Stimulated activated naive CD4-positive, alpha-beta T cell (primary cell): ENCODE measurements at places on chromosomes 12 and 14.
A peak's percentile ranks its signal among the peaks of the same experiment; 100 is the strongest.

DNA sequence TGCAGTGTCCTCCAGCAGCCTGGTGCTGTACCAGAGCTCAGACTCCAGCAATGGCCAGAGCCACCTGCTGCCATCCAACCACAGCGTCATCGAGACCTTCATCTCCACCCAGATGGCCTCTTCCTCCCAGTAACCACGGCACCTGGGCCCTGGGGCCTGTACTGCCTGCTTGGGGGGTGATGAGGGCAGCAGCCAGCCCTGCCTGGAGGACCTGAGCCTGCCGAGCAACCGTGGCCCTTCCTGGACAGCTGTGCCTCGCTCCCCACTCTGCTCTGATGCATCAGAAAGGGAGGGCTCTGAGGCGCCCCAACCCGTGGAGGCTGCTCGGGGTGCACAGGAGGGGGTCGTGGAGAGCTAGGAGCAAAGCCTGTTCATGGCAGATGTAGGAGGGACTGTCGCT, 15.2 kb downstream of the C12orf43 start:
- DNase-seq: no peak

DNA sequence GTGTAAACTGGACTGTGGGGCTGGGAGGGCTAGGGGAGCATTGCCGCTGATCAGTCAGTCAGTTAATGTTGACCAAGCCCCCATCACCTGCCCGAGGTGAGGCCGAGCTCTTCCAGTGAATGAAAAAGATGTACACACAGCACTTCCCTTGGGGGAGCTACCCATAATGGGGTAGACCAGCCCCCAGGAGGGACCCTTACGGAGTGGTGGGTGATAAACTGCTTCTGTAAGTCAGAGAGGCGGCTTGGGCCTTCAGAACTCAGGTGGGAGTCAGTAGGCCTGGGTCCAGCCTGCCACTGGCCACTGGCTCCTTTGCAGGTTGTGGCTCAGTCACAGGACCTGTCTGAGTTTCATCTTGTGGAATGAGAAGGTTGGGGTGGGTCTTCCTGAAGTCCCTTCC, 43.5 kb downstream of the TSPAN9 start:
- DNase-seq: no peak

GRCh38 chr14:34043627-34044372, 92.9 kb upstream of the EGLN3 start:
- no peak for DNase-seq

DNA sequence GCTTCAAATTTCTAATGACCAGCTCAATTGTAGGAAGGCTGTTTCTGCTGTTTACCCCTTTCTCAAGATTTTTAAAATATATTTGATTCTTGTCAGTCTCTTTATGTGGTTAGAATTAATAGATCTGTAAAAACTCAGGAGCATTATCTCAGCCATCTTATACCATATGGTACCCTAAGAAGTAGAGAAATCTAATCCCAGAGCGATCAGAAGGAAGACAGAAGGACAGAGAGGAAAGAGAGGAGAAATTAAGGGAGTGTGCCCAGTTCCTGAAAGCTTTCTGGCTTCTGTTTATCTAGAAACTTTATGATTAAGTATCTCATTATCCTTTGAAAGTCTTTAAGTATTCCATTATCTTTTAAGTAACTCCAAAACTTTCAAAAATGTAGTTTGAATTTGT, 152.1 kb upstream of the NAV3 start:
- DNase-seq: no peak

GRCh38 chr12:46177837-46178608, 90.8 kb downstream of the SLC38A1 start:
- DNase-seq: no peak

DNA sequence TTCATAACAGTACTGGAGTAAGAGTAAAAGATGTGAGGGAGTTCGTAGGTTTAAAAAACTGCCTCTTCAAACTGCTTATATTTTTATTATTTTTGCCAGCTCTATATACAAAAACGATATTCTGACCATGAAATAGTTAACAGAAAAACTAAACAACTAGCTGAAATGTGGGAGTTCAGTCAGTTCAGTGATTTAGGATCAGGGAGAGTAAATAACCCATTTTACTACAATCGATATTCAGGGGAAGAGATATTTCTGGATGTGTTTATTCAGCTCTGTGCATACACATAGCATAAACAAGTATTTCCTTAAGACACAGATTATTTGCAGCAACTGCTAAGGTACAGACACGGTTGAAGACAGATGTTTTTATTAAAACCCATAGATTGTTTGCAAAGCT, 470.9 kb downstream of the TMTC2 start:
- DNase-seq: no peak

GRCh38 chr14:101075025-101075800, 171.7 kb upstream of the RTL1 start:
- no peak for DNase-seq

- DNase-seq: no peak
These were observed 109.7 kb downstream of the ANO4 start for GRCh38 chr12:100904270-100904669.

- no peak for DNase-seq
These were observed 118.5 kb upstream of the NPAS3 start for GRCh38 chr14:32820181-32820580.

- DNase-seq: no peak
These were observed 208.2 kb upstream of the TMTC1 start for GRCh38 chr12:29991924-29992323.

DNA sequence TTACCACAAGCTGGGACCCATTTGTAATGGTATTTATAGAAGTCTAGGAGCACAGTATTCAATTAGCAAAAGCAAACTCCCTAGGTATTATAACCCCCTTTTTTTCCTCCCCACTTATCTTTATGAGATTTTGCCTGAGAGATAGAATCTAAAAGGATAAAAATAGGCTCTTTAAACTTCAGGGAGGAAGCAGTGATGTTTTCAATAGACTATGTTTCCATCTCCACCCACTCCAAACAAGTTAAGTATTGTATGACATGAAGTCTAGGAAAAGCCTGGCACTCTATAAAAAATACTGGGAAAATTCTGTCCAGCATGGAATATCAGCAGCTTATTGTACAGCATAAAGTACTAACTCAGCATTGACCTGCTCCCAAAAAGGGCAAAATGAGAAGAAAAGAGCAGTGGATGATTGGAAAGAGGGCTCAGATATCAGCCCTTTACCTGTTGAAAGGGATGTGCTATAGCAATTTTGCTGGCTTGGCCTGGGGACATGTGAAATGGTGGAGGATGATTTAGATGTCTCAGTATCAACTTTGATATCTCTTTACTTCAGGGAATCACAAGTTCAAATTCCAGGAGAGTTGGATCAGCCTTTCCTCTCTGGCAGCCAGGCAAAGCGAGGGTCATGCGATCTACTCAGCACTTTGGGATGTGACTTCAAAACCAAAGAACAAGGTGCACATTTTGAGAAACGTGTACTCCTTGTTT, 72.4 kb downstream of the IGF1 start:
- DNase-seq: no peak

- no peak for DNase-seq
These were observed 13.9 kb upstream of the TCP11L2 start for GRCh38 chr12:106288494-106289195.

DNA sequence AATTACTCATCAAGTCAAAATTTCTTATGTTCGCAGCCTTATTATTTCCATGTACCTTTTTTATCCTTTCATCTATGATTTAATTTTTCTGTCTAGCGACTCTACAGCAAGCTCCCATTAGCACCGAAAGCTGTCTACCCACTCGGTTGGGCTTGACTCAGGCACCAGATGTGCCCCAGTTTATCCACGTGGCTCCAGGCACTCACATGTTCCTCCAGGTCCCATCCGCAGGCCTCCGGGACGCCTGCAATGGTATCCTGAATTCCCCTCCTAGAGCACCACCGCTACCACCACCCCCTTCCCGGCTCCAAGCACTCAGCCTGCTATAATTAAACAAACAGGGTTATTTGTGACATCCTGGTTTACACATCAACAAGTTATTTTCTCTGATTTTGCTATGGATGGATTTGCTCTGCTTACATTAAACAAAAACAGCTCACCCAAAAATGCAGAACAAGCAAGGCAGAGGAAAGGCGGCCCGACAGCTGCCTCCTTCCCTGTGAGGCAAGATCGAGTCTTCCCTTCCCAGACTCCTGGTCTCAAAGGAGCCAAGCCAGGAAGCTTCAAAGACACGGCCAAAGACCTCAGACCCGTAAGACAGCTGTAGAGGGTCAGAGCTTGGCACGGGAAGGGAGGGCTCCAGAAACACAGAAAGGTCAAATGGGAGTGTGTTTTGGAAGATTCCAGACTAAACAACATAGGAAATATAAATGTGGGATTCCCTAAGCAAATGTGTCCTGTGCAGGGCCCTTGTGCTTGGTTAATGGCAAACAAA, 253.8 kb downstream of the TTC8 start:
- DNase-seq: no peak

DNA sequence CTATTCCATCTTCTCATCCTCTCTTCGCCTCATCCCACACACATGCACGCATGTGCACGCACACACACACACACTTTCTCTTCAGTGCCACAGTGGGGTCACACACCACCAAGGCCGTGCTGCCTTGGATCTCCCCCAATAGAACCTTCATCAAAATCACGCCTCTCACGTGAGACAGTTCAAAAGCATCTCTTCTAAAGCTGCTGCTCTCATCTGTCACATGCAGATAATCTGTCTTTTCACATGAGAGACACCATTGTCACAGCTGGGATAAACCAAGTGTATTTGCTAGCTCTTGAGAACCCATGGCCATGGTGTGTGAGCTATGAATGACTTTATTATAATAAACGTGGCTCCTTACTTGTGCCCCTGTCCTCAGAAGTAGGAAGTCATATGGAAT, 218.7 kb downstream of the EGLN3 start:
- DNase-seq: no peak

DNA sequence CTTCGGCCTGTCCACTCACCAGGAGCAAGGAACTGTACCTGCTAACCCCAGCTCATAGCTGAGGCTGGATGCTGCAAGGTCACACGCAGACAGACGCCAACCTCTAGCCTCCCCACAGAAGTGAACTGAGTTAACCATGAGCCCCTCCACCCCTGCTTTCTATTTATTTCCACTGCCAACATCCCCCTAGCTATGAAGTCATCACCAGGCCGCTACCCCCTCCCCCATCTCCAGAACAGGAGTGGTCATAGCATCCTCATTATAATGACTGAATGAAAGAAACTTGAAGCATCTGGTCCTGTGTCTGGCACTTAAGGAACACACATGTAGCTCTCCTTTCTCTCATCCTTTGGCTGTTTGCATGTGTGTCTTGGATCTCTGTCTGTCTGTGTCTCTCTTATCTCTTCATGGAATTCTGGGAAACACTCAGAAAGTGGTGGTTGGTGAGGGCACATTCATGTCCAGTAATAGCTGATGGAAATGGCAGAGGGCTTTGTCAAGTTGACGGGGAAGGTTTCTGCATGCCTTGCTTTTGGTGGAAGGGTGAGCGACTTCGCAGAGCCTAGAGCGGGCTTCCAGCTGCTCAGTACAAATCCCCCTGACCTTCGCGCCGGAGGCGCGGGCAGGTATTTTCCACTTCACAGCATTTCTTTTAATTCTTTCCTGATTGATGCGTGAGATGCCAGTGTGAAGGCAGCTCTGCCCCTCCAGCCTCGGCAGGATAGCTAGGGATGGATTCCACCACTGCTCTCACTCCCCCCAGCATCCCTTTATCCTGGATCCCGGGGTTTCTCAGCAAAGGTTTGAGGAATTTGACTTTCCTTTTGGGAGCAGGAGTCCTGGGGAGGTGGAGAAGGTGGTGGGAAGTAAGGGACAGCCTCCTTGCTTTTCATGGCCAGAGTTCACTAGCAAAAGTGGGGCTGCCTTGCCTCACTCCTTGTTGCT, 198.2 kb downstream of the CHST11 start:
- DNase-seq: no peak

DNA sequence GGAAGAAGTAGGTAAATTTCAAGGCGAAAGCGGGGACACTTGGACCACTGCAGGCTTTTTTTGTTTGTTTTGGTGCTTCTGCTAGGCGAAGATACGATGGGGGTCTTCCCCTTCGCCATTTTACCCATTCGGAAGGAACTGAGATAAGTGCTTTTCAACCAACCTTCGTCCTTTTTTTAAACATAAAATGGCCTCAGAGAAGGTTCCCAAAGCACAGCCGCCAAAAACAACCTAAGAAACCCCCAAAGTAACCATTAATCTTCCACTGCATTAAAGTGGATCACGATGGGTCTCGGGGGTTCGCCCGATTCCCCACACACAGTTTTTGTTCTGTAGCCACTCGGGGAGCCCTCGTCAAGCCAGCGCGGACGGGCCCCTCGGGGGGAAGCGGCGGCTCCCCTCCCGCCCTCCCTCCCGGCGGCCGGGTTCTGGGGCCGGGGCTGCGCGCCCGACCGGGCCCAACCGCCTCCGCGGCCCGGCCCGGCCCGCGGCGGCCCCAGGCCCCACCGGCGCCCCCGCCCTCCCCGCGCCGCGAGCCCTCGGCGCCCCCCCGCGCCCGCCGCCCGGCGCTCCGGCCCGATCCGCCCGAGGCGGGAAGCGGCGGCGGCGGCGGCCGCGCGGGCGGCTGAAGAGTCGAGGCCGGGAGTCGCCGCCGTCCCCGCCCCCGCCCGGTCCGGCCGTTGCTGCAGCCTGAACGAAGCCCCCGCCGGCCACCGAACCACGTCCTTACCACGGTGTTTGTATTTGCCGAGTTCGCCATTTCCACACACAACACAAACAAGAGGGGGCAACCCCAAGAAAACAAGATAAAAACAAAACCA, 790 bp downstream of the GTF2A1 start:
- DNase-seq: peak; percentile 47

DNA sequence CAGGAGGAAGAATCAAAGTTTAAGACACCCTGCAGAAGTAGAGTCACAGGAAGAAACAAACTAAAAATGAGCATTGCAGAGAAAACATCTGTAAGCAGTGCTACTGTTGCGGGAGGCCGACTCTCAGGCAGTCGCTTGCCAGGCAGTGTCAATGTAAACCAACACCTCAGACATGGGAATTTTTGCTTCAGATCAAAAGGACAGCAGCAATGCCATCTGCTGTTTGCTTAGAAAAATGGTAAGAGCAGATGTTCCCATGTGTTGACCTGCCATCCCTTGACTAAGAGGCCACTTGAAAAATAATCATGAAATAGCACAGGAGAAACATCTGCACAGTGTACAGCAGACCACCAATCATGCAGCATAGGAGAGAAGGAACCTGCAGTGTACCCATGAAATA, 196.6 kb downstream of the SLC25A21 start:
- no peak for DNase-seq

GRCh38 chr12:27260746-27261145, 16.7 kb downstream of the STK38L start:
- no peak for DNase-seq

GRCh38 chr14:101371799-101372793, 189.2 kb upstream of the DIO3 start:
- DNase-seq: no peak

DNA sequence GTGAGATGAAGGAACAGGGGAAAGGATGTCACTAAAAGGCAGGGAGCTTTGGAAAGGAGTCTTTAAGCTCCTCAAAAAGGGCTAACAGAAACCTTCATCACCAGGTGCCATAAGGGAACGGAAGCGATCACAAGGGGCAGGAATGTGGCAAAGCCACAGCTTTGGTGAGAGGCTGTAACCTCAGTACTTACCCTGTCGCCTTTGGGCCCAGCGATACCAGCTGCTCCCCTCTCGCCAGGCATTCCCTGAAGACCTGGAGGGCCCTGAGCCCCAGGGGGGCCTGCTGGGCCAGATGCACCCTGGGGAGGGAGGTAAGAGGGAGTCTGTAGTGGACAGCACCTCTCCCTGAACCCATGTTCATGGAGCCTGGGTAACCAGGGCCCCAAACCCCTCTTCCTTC, 18.9 kb downstream of the TMEM106C start:
- DNase-seq: no peak
